ENCODE measurements at places on chromosomes 11 and 22.

DNA sequence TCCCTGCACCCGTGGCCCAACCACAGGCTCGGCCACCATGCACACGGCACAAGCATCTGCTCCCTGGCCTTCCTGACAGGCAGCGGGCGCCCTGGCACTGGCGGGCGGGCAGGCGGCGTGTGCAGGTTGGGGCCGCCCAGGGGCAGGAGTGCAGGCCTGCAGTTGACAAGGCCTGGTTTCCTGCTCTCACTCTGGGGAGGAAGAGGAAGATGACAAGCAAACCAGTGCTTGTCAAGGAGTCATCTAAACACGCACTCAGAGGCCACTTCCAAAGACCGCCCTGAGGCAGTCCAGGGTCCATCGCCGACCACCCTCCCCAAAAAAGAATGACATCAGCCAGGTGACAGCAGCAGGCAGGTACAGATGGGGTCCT is 65.3 kb upstream of the LINC01488 start:
- DNase-seq = no peak

DNA sequence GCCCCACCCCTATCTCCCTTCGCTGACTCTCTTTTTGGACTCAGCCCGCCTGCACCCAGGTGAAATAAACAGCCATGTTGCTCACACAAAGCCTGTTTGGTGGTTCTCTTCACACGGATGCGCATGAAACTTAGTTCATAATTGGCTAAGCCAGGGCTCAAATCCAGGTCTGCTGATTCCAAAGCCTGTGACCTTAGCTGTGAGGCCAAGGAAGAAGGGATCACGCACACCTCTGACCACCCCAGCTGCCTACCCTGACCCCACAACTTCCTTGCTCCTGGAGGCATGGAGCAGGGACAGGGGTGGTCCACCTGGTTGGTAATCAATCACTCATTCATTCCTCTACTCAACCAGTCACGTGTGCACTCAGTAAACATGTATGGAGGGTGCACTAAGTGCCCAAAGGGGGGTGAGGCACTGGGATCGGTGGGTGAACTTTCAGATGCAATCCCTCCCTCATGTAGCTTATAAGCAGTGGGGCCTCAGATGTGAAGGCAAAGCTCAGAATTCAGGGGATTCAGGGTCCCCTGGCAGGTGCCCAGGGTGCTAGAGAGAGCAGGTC is 10.3 kb downstream of the FXYD2 start:
- DNase-seq = no peak

GRCh38 chr11:31487848-31488247 is 21.6 kb downstream of the IMMP1L start:
- DNase-seq = no peak

DNA sequence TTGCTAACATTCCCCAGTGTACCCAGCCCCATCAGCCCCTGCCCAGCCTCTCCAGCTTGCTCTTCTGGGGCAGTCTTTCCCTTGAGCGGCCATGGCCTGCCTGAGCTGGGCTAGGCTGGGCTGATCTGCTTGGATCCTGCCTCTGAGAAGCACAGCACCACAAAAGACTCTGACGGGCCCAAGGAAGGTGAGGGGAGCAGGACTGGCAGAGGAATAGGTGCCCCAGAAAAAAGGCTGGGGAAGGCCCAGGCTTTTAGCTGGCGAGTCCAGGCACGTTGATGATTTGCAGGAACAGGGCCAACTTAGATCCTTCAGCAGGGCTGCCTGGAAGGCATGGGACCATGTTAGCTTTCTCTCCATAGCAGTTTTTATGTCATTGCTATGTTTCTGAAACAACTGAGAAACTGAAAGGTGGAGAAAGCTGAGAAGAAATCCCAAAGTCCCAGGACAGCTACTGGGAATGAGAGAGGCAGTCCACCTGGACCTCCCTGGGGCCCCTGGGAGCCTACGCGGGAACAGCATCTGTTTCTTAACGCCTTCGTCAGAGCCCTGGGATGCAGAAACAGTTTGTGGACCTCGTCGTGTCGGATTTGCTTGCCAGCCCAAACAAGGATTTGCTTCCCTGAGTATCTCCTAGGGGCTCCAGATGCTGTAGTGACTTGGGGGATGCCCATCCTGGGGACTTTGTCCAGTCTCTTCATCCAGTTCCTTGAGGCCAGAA is 24.4 kb upstream of the FXYD6 start:
- DNase-seq = no peak

GRCh38 chr22:41898645-41899044 is 16.2 kb downstream of the SHISA8 start:
- DNase-seq = no peak

DNA sequence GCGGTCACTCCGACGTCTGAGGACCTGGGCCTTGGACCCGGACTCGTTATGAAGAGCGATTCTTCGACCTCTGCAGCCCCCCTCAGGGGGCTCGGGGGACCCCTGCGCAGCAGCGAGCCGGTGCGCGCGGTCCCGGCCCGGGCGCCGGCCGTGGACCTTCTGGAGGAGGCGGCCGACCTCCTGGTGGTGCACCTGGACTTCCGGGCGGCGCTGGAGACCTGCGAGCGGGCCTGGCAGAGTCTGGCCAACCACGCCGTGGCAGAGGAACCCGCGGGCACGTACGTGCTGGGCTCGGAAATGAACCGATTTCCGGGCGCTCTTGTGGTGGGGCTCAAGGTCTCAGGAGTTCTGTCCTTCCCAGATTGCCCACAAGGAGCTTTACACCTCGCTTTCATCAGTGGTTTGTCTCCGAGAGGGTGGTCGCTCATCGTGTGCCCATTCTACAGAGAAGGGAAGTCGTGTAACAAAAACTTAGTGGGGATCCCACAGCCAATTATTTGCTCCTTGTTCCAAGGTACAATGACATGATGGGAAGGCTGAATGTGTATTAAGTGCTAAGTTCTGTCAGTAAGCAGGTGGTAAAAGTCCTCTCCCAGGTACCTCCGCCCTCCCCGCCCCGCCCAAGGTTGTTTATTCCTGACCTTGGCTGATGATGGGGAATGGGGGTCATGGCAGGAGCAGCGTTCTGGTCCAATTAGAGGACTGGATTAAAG is 695 bp downstream of the PEX26 start:
- DNase-seq = peak; percentile 20

DNA sequence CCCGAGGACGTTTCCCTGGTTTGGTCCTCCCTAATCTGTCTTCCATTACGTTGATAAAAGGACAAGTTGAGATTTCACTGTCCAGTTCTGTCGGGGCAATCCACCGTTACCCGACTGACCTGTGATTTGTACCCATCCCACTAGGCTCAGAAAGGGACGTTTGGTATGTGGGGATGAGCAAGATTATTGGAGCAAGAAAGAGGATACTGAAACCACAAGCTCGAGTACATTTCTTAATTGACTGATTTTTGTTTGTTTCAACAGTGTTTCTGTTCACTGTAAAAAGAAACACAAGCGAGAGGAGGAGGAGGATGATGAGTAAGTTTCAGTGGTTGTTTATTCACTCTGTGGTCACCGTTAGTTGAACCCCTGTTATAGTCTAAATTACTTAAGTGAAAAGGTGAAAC is 969 bp downstream of the CCDC117 start:
- no peak for DNase-seq

Data from activated CD4-positive, alpha-beta T cell treated with anti-CD3 and anti-CD28 coated beads, Interleukin-2, amount 50 U/mL, for 4 hours (primary cell).